ENCODE measurements at places on chromosomes 1 and 21.

DNA sequence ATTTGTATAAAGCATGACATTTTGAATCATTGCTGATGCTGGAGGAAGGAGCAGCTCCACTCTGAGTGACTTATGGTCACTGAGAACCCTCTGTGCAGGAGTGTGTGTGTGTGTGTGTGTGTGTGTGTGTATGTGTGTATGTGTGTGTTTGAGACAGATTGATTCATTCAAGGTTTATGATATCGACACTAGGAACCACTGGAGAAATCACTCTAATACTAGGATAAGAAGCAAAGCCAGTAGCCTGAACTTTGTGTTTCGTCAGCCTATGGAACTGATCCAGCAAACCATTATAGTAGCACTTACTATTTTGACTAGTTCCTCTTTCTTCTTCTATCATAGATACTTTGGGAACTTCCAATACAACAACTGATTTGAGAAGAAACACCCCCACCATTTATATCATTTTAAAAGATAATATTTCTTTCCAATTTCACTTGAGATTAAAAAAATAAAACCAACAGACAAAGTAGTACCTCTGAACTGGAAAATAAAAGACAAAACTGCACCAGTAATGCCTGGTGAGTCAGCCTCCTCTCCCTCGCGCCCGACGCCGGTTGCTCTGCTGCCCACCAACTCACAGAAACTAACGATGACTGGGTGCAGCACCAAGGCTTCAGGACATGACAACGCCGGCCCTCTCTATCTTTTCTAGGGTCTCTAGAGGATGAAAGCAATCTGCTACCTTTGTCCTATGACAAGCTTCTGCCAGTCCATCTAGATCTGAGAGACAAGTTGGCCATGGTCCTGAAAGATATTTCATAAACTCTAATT is 20.9 kb downstream of the SLAMF1 start:
- DNase-seq: peak; percentile 62

GRCh38 chr1:77560741-77561140 is 121.7 kb downstream of the ZZZ3 start:
- DNase-seq: no peak

- no peak for DNase-seq
These were observed 1.4 kb downstream of the KIAA0319L start for GRCh38 chr1:35555601-35556477.

- DNase-seq: no peak
These were observed 73.9 kb upstream of the RGL1 start for GRCh38 chr1:183730886-183731573.

DNA sequence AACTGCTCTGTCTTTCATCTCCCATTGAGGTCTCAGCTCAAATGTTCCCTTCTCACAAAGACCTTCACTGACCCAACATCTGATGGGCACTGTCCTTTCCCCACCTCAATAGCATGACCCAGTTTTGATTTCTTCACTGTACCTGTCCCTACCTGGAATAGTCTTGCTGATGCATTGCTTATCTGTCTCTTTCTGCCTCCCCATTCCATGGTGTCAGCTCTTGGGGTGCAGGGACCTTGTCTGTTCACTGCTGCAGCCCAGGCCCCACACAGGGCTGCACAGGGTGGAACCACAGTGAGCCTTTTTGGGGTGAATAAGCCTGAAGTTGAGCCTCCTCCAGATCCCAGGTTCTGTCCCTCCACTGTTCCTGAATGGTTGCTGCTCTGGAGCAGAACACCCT is 414.9 kb downstream of the PTPRU start:
- no peak for DNase-seq

- DNase-seq: peak; percentile 83
These were observed 30.5 kb downstream of the MROH7 start for GRCh38 chr1:54671985-54672608.

DNA sequence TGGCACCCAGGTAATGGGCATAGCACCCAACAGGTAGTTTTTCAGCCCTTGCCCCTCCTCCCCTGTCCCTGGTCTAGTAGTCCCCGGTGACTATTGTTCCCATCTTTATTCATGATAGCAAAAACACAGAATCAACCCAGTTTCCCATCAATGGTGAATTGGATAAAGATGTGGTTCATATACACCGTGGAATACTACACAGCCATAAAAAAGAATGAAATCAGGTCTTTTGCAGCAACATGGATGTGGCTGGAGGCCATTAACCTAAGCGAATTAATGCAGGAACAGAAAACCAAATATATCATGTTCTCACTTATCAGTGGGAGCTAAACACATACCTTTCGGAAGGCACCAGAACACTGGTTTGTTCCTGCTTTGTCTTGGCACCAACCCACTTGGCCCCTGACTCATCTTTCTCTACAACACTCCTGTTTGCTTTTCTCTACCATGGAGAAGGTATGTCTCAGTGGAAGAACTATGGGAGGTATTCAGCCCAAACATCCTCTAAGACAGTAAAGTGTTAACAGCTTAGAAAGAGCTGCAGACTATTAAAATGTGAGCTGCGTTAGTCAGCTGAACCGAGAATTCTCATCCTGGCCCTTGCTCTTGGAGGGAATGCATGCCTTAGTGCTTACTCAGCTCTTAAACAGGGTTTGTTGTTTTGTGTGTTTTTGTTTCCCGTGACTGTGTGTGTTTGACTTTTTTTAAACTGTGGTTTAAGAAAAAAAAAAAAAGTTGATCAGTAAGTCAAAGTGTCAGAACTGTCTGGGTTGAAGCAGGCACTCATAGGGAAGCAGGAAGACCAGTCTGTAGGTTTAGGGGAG is 203.0 kb downstream of the TOMM20 start:
- no peak for DNase-seq

GRCh38 chr1:43034778-43035177 is 76.1 kb upstream of the SLC2A1 start:
- DNase-seq: no peak

DNA sequence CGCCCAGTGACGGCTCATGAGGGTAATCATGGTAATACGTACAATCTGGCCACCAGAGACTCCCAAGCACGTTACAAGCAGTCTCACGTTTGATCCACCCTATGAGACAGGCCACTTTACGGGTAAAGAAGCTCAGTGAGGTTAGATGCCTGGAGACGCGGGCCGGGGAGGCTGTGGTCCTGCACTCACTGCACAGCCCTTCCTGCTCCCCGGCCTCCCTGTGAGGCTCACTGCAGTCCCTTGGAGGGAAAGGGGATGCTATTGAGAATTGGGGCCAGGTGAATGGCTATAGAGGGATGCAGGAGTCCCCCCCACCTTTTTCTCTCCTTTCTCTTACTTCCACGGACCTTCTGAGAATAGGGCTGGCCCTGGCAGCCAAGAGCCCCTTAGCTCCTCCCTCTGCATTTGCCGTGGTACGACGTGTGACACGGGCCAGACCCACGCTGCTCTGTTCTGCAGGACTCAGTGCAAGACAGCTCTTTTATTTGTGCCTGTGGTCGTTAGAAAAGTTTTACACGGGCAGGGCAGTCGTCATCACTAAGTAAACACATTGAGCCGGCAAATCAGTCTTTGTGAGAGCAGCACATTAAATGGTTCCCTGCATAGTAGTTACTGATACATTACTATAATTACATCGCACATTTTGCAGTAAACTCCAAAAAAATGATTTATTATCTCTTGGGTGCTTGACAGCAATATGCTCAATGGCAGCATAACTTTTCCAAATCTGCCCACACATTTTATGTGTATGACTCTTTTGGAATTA is 18.8 kb downstream of the KIF26B start:
- DNase-seq: no peak

- peak; percentile 91 for DNase-seq
These were observed 40.9 kb downstream of the TNFRSF9 start for GRCh38 chr1:7899741-7900140.

DNA sequence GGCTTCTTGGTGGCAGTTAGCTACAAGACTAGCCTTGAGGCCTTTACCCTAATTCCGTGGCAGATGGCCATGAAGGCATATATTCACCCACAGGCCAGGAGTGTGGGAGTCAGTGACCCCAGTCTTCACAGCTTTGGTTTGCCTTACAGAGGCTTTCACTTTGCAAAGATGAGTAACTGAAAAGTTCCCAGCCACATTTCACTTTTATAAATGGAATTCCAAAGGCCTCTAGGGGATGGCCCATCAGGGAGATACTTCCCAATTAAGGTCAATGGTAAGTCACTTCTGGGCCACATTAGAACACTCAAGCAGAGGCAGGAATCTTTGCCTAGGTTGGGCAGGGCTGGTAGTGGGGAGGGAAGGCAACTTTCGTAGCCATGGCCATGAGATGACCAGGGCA is 13.1 kb upstream of the HEYL start:
- no peak for DNase-seq

DNA sequence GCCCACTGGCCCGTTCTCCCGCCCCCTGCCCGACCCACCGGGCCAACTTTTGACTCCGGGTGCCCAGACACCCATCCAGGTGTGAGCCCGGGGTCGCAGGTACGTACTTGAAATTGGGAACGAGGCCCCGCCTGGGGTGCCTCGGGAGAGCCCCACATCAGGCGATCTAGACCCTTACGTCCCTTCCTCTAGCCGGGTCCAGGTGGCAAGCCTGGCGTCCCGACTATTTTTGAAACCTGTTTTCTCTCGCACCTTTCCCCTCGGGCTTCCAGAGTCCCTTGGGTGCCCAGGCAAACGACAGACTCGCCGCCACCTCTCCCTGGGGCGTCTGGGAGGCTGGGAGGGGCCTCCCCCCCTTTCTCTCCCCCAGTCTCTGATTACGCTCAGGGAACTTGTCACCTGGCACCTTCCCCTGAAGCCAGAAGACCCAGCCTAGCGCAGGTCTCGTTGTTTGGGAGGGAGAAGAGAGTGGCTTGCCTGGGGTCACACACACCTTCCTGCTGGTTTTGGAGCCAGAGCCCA is 898 bp downstream of the LDLRAP1 start:
- DNase-seq: no peak

DNA sequence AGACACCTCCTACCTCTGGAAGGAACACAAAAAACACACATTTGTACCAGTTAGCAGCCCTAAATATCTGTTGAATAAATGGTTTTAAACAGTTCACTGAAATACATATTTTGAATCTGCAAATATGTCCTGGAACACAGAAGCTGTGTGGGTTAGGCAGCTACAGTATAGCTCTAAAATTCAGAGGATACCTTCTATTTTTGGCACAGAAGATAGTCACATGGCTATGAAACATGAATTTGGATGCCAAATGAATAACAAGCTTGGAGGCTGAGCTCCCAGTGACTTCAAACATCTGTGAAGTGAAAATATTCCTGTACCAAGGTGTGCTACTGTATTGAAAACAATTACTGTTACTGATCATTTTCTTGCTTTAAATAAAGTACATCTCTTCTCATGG is 391.5 kb upstream of the ADGRL2 start:
- no peak for DNase-seq
